ENCODE measurements at places on chromosomes 3 and 15.
A peak's percentile ranks its signal among the peaks of the same experiment; 100 is the strongest.

GRCh38 chr3:46105306-46105919 lies 78.1 kb upstream of the XCR1 start:
- DNase-seq = no peak

DNA sequence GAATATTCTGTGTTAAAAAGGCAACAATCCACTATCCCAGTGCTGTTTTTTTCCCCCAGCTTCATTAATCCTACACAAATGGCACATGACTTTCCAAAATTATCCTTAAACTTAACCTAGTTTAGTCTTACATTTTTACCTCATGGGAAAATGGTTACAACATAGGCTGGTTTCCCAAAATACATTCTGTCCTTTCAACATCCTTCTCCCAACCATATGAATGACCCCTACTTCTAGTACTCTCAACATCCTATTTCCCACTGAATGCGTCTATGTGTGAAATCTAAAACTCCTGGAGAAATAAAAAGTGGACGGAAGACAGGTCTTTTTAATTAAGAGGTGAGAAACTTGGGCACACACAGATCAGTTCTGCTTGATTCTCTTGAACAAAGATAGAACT lies 33.3 kb downstream of the ATOSA start:
- no peak for DNase-seq

GRCh38 chr3:144031938-144032337 lies 60.3 kb downstream of the DIPK2A start:
- DNase-seq = no peak

DNA sequence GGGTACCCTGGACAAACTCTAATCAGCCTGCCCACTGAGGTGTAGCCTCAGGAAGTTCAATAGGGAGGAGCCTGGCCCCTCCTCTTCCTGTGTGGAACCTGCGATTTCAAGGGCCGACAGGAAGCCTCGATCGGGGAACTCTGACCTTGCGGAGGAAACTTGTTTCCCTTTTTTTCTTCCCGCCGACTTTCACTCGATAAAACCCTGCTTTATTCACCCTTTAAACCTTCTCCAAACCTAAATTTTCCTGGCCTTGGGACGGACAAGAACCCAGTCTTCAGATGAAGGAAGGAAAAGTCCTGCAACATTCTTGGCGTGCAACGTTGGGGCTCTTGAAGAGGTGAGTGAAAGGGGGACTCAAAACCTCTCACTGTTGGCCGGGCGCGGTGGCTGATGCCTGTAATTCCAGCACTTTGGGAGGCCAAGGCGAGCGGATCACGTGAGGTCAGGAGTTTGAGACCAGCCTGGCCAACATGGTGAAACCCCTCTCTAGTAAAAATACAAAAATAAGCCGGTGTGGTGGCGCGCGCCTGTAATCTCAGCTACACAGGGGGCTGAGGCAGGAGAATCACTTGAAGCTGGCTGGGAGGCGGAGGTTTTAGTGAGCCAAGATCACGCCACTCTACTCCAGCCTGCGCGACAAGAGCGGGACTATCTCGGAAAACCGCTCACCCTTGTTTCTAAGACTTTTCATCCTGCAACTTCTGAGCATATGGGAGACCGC lies 208.2 kb downstream of the ZNF385D start:
- no peak for DNase-seq

GRCh38 chr3:135896613-135897012 lies 68.9 kb upstream of the PPP2R3A start:
- DNase-seq = no peak

DNA sequence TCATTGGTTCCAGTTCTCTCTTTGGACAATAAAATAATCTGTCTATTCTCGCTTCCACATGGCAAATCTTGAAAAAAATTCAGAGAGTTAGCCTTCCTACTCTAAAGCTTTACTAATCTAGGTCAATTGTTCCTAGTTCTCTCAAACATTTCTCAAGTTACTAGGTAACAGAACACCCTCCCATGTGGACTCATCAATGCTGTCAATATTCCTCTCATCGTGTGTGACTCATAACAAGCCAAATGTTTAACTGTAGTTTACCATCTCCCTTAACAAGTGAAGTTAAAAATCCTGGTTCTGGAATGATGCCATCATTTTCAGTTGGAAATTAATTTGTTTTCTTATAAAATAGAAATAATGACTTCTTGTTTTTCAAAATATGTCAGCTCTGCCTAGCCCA lies 438.6 kb downstream of the ROBO1 start:
- no peak for DNase-seq

GRCh38 chr3:111227216-111227615 lies 155.6 kb downstream of the NECTIN3 start:
- no peak for DNase-seq

DNA sequence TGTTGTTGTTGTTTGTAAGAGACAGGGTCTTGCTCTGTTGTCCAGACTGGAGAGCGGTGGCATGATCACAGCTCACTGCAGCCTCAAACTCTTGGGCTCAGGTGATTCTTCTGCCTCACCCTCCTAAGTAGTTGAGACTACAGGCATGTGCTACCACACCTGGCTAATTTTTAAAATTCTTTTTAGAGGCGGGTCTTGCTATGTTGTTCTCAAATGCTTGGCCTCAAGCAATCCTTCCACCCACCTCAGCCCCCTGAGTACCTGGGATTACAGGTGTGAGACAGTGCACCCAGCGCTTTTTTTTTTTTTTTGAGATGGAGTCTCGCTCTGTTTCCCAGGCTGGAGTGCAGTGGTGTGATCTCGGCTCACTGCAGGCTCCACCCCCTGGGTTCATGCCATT lies 46.7 kb downstream of the TMOD3 start:
- DNase-seq = no peak

GRCh38 chr3:69915726-69916125 lies 83.8 kb upstream of the SAMMSON start:
- no peak for DNase-seq

DNA sequence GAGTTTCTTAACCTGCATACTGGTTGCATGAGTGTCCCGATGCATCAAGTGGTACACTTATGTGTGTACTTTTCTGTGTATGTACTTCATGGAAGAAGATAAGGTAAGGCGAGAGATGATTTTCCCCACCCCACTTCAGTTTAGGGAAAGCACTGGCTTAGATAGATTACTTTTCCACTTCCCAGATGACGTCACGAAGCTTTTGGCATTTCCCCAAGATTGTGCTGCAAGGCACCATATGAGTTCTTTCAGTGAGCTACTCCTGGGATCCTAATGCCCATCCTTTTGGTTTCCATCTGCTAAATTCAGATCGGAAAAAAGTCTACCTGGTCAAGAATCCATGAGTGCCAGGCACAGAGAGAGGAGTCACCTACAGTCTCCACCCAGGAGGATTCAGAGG lies 4.5 kb downstream of the IL17RB start:
- no peak for DNase-seq

GRCh38 chr15:35956056-35956455 lies 410.1 kb upstream of the DPH6 start:
- no peak for DNase-seq

DNA sequence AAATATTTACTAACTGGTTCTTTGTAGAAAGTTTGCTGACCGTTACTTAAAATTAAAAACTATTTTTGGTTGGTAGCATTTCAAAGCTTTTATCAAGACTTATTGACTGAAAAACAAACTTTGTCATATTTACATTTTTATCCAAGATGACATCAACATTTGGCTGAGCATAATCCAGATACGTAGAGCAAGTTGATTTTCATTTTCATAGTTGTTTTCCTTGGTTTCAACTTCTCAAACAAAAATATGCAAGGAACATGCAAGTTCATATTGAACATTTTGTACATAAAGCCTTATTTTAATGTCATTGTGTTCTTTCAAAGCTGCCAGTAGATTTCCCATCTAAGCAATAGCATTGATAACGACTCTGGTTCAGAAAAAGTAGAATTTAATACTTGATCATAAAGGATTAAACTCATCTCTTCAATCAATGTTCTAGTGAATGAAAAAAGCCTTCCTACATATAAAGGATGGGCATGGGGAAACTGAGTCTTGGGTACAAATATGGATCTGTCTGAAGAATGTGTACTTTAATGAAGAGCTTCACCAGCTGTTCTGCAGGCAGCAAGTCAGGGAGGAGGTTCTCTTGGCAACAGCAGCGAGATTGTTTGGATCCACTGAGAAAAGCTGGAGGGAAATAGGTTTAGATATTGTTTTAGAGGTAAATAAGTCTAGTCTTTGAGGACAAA lies 5.6 kb downstream of the RAB8B start:
- no peak for DNase-seq

DNA sequence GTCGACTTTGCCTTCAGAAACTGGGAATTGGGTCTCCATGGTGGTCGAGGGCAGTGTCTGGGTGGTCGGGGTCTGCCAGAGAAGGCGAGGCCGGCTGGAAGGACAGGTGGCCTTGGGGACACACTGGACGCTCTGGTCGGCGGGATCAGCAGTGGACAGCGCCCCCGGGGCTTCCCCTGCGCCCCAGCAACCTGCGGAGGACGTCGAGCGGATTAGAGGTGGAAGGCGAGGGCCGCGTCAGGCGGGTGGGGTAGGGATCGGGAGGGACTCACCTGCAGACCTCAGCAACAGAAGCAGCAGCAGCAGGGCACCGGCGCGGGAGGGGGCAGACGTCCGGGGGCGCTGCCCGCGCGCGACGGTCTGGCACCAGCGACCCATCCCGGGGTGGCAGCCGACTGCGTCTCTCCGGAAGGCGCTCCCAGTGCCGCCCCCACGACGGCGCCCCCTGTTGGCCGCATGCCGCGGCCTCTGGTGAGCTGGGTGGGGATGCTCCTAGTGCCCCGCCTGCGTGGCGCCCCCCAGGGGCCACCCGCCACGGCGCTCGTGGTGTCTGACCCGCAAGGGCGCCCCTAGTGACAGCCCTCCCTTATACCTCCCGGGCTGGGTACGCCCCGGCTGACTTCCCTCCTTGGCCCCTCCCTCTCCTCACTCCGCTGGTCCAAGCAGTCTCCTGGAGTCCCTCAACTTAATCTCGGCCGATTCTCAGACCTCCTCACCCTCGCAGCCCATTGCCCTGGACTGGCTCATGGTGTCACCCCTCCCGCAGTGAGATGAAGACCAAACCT lies at the start of gene PRSS50:
Gene PRSS50, minus strand, starts transcription at position 423 of the 785 bp plus-strand sequence. Its CDS starts 45 bp downstream, at position 378.
- DNase-seq = no peak

GRCh38 chr3:184525337-184526087 lies 36.1 kb upstream of the EPHB3 start:
- no peak for DNase-seq

GRCh38 chr15:77874063-77874462 lies 203.4 kb downstream of the TBC1D2B start:
- no peak for DNase-seq

- DNase-seq = no peak
Measured at GRCh38 chr3:159323848-159324247, 522.0 kb downstream of the MFSD1 start.

GRCh38 chr15:51368751-51369450 lies 27.4 kb downstream of the GLDN start:
- no peak for DNase-seq

GRCh38 chr3:177473184-177473583 lies 275.9 kb upstream of the TBL1XR1 start:
- no peak for DNase-seq

GRCh38 chr3:23325466-23326065 lies 122.4 kb downstream of the UBE2E2 start:
- no peak for DNase-seq

GRCh38 chr3:33128706-33129105 lies 14.9 kb downstream of the CRTAP start:
- no peak for DNase-seq

GRCh38 chr15:41578736-41579383 lies 19.8 kb downstream of the TYRO3 start:
- no peak for DNase-seq

GRCh38 chr3:37347941-37348340 lies 173.6 kb upstream of the LRRFIP2 start:
- no peak for DNase-seq

GRCh38 chr3:56691165-56692000 lies 8.3 kb upstream of the TASOR start:
- peak; percentile 54 for DNase-seq

GRCh38 chr15:89487791-89488190 lies 8.6 kb downstream of the RHCG start:
- no peak for DNase-seq

- DNase-seq = no peak
Measured at GRCh38 chr15:29115093-29115991, 154.3 kb downstream of the NSMCE3 start.

GRCh38 chr3:161893972-161894371 lies 397.4 kb downstream of the OTOL1 start:
- no peak for DNase-seq

GRCh38 chr3:133573054-133573628 lies 345 bp upstream of the CDV3 start:
- peak; percentile 100 for DNase-seq

DNA sequence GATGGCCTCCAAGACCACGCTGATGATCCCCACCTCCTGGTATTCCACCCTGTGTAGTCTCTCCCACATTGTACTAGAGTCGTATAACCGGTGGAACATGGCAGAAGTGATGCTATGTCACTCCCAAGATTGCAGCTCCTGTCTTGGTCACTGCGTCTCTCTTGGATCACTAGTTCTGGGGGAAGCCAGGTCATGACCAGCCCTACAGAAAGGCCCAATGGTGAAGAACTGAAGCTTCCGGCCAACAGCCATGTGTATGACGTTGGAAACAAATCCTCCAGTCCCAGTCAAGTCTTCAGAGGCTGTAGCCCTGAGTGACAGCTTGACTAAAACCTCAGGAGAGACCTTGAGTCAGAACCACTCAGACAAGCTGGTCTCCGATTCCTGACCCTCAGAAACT lies 61.9 kb upstream of the FNDC3B start:
- no peak for DNase-seq

DNA sequence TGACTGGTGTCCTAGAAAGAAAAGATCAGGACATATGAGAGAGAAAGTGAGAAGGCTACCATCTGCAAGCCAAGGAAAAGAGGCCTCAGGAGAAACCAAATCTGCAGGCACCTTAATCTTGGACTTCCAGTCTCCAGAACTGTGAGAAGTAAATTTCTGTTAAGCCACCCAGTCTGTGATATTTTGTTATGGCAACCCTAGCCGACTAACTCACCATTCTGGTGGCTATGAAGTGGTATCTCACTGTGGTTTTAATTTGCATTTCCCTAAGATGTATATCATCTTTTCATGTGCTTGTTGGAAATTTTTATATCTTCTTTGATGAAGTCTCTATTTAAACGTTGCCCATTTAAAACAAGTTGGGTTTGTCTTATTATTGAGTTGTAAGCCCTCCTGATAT lies 40.6 kb downstream of the ILDR1 start:
- no peak for DNase-seq

DNA sequence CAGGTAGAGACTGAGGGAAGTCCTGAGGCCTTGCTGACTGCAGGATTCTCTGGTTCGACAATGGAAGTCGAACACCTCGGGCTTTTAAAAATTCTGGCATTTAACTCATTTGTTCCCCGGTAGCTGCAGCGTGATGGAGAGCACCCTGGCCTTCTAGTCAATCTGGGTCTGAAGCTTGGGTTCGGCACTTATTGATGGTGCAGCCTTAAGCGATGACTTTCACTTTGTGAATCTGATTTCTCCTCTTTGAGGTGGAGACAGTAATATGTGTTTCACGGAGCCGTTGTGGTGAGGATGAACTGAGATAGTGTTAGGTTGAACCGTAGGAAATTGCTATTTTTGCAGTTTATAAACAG lies 621 bp upstream of the PARP6 start:
- no peak for DNase-seq

DNA sequence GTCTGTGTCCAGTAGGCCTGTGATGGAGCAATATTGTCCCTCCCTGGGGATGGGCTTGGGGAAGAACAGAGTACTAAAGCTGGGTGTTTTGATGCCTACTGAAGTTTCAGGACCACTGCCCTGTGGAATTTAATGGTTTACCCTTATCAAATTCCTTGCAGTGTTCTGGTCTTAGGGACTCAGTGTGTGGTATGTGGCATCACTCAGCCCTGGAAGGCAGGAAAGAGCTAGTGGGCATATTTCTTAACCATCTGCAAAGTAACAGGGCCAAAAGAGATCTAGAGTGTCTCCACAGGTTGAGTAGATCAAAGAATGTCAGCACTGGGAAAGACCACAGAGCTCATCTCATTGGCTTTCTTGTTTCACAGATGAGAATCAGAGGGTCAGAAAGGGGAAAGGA lies 11.8 kb upstream of the SCN10A start:
- DNase-seq = no peak

Data from HCT116 (cell line).